ENCODE measurements at places on chromosomes 16 and 17. TPM values are rescaled to one million over a fixed set of nuclear protein-coding genes. Genes with fewer than 3 reads are reported as not detected.

- DNase-seq: peak; percentile 36
These were observed 3.0 kb downstream of the IL32 start for GRCh38 chr16:3068487-3068886.

DNA sequence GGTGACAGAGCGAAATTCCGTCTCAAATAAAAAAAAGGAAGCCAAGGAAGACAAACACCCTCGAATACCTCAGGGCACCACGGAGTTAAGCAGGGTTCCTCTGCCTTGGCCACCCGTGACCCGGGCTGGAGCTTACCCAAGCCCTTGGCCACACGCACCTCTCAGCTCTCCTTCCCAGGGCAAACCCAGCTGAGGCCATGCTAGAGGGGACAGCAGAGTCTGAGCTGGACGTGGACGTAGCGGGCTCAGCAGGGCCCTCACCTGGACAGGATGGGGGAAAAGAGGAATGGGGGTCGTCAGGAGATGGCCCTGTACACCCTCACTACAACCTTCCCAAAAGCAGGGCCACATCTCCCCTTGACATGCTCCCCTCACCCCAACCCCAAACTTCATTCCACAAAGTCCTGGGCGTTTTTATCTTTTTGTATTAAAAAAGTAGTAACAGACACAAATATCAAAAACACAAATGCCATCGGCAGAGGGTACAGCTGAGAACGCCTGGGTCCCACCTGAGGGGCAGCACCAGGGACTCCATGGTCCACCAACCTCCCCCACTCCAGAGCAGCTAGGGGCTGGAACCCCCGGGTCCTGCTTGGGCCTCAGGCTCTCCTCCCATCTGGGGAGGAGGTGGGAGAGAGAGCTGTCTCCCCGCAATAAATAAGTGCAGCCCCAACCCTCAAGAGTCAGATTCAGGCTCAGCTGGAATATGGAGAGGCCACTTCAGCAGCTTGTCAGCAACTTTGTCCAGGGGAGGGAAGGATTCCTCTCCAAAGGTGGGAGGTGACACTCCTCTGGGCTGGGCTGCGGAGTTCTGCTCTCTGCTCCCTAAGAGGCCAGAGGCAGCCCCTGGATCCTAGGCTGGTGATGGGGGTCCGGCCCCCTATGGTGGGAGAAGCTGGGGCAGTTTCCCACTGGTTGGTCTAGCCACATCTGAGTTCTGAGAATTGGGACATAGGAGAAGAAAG, 11.9 kb downstream of the PER1 start:
- DNase-seq: no peak

- no peak for DNase-seq
These were observed 2.9 kb upstream of the FBXO47 start for GRCh38 chr17:38970128-38970527.

GRCh38 chr17:5816491-5817070, 232.3 kb upstream of the NLRP1 start:
- DNase-seq: no peak

DNA sequence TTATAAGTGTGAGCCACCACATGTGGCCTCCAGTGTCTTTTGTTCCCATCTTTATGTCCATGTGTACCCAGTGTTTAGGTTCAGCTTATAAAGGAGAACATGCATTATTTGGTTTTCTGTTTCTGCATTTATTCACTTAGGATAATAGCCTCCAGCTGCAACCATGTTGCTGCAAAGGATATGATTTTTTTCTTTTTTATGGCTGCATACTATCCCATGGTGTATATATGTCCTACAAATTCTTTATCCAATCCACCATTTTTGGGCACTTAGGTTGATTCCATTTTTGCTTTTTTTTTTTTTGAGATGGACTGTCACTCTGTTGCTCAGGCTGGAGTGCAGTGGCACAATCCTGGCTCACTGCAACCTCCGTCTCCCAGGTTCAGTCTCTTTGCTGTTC, 32.9 kb downstream of the ATAD5 start:
- DNase-seq: no peak

The ALOXE3 gene
- total RNA-seq: 0.12 TPM

DNA sequence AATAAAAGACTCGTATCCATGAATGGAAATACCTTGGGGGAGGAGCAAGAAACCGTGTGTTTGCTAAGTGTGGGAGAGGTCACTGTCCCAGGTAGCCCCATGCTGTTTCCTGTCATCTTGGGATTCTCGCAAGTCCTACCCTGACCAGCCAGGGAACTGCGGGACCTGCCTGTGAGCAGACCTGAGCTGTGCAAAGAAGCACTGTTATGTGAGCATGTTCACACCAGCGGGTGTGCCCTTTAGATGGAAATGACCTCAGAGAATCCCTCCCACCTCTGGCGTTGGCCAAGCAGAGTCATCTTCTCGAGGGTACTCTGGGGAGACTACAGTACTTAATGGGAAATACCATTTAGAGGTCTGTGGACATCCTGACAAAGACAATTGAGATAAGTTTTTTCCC, 127.0 kb upstream of the MON1B start:
- DNase-seq: no peak

- DNase-seq: no peak
These were observed 41.2 kb downstream of the NFATC3 start for GRCh38 chr16:68126395-68126794.

The MYO15B gene
- 16.8 TPM for total RNA-seq

GRCh38 chr17:36722121-36722902, 120.9 kb downstream of the MRM1 start:
- DNase-seq: peak; percentile 90

DNA sequence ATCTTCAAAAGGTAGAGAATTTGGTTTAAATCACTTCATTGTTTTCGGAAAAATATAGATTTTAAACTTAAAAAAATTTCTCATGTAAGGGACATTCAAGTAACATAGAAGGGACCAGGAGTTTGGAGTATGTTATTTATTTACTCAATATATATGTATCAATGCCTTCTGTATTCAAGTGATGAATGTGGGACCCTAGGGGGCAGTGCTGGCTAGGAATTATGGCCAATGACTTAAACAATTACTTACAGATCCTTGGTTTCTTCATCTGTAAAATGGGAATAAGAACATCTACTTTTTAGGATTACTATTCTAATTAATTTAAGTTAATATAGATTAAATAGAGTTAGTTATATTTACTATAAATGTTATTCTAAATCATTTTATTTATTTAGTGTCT, 886.3 kb upstream of the RBFOX1 start:
- DNase-seq: no peak

DNA sequence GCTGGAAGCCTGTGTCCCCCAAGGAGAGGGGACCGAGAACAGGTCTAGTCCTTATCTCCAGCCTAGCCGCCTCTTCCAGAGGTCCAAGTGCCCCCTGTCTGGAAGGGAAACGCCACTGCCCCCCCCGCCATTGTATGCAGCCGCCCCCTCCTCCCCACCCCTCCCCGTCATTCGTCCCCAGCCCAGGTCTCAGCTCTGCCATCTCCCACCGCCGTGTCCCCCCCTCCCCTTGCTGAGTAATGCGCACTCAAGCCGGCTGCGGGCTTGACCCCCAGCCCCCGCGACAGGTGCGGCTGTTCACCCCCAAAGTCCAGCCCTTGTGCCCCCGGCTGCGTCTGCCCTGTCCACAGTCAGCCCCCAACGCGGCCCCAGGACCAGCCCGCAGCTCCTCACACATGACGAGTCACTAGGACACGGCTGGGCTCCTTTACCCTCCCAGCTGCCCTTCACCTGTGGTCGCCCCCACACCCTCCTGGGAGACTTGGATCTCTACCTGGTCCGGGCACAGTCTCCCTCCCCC, 622 bp downstream of the GPRC5B start:
- no peak for DNase-seq

DNA sequence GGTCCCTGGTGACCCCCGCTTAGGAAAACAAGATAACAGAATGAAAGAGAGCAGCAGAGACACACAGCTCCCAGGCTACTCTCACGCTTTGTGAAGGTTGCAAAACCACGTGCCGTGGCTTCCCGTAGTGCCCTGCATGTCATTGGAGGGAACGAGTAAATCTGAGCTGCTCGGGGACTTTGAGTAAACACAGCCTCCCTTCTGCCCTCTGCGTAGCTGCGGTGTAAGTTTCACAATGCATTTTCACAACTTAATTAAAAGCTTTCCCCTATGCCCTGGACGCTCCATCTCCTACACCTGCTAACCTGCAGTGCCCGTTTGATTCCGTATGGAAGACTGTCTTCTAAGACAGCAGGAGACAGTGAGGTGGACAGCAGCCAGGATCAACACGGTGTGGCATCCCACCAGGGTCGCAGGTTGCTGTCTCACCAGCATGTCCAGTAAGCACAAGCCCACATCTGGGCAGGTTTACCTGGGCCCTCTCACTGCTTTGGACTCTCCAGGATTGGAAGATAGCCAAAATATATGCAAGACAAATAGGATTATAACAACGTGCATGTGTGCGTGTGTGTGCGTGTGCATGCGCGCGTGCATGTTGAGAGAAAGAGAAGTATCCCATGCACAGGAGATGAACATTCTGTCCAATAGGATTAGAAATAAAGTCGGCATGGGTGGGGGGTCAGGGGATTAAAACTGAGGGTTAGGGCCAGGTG, 116.4 kb upstream of the RCVRN start:
- no peak for DNase-seq

DNA sequence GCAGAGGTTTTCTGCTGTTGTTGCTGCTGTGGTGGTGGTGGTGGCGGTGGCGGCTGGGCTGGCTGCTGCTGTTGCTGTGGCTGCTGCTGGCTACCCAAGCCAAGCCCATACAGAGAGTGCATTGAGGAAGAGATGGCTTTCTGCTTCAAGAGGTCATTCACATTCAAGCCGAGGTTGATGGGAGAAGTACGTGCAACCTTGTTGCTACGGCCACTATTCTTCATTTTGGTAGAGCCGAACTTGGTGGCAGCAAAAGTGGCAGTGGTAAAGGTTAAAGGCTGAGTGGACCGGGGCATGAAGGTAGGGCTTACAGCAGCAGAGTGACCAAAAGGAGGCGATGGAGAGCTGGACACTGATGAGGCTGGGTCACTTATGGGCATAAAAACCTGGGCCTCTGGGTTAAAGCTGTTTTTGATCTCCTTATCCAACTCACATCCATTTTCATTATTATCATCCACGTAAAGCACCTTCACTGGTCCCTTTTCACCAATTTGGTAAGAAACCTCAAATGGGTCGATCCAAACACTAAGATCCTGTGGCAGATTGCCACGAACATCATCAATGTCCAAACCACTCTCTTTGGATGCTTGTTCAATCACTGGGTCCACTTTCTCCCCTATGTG, 2.8 kb downstream of the TOB1 start:
- DNase-seq: peak; percentile 73

DNA sequence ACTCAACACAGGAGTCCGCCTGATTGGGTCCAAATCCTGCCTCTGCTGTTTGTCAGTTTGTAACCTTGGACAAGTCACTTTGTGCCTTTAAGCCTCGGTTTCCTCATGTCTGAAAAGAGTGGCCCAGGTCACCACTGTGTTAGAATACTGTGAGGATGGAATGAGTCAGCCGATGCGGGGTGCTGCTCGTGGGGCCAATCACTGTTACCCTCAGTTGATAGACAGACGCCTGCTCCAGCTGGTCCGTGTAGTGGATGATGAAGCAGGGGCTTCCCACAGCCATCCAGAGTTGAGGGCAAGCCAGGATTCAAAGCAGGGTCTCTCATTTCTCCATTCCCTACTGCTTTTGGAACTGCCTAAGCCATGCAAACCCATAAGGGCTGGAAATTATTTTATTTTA, 5.8 kb downstream of the FBXL19 start:
- no peak for DNase-seq

The KRTAP2-2 gene
- not detected for total RNA-seq

GRCh38 chr17:43588664-43589435, 42.7 kb upstream of the ETV4 start:
- no peak for DNase-seq

The PAGR1 gene
- total RNA-seq: 24.0 TPM

DNA sequence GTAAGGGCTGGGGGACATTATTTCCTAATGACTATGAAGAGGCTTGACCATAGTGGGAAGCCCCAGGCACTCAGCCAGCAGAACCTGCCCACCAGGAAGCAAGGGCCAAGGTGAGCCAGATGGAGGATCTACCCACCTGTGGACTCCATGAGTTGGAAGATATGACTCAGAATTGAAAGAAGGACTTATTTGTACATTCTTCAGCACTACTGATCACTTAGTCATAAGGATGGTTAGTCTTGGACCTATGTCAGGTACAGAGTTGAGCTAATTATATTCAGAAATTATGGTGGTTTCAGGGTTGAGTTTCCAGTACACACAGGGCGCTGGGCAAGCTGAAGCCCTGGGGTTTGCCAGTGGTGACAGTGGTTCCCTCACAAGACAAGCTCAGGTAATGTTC, 24.0 kb upstream of the GRIN2A start:
- DNase-seq: no peak

The STUB1 gene
- 74.9 TPM for total RNA-seq

DNA sequence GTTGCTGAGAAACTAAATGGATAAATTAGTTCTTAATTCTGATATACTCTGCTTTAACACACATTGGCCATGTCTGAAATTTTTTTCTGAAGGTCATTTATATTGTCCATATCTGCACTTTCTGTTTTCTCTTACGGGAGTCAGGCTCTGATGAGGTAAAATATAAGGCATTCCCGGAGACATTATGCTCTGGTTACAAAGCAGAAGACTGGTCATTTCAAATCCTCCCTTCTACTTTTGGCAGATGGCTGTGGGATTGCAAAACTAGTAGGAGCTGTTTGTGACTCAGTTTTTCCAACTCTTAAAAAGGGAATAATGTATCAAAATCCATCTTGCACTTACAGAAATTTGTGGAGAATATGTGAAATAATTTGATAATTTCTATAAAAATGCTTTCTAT, 92.2 kb upstream of the CPHXL start:
- no peak for DNase-seq

DNA sequence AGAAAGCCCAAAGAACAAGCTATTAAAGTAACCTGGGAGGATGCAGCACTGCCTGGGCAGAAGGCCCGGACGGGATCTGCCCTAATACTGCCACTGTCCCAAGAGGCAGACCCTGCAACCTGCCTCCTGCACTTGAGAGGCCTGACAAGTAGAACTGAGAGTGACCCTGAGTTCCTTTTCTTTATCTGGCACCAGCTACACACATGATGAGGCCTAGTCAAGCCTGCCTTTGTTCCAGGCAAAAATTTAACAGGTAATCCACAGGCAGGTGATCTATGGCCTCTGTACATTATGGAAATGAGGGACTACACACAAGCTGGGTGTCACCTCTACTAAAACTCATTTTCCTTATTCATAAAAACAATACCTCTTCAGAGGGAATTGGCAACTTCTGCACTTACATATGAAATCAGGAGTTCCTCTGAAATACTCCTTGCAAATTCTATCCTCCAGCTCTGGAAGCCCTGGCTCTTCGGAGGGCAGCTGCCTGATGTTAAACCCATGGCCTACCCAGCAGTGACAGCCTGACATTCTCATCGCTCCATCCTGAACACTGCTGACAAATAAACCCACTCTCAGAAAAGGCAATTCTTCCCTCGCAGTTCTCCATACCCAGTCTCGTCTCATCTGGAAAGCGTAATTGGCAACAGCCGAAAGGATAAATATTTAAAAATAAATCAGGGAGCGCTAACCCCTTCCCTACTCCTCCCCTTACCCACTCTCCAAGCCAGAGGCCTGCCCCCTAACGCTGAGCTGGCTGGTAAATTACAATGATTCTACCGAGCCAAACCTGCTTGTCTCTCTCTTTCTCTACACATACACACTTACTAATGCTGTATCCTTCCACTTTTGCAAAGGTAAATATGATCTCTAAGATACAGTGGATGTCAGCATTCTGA, 2.5 kb upstream of the ZFHX3 start:
- DNase-seq: no peak

All from activated CD4-positive, alpha-beta memory T cell treated with anti-CD3 and anti-CD28 coated beads for 36 hours (primary cell).